ENCODE measurements at places on chromosomes 6 and 20. TPM values are rescaled to one million over a fixed set of nuclear protein-coding genes. Genes with fewer than 3 reads are reported as not detected.

The FRK gene
- total RNA-seq, result 0.46 TPM

The PTK7 gene
- total RNA-seq, result 69.1 TPM

The SPATA25 gene
- 0.40 TPM for total RNA-seq

The ADRM1 gene
- 487 TPM for total RNA-seq

The CRIP3 gene
- 0.29 TPM for total RNA-seq

The SS18L1 gene
- total RNA-seq, result 19.1 TPM

The LINC00237 gene
- total RNA-seq, result not detected

The MBOAT1 gene
- total RNA-seq, result 10.3 TPM

The C20orf144 gene
- not detected for total RNA-seq

The ADGRF5 gene
- 0.75 TPM for total RNA-seq

The UBE2C gene
- 304 TPM for total RNA-seq

The HLA-DPB1 gene
- not detected for total RNA-seq

The EYA4 gene
- 10.0 TPM for total RNA-seq

The L3MBTL3 gene
- total RNA-seq, result 3.0 TPM
